ENCODE measurements at places on chromosomes 3 and 15. TPM values are rescaled to one million over a fixed set of nuclear protein-coding genes. Genes with fewer than 3 reads are reported as not detected.

Gene C3orf85
- not detected for total RNA-seq

Gene SLC28A2
- total RNA-seq = not detected

Gene CLN6
- total RNA-seq = 36.6 TPM

Gene WDR93
- 2.5 TPM for total RNA-seq

Gene TM6SF1
- total RNA-seq = 10.4 TPM

DNA sequence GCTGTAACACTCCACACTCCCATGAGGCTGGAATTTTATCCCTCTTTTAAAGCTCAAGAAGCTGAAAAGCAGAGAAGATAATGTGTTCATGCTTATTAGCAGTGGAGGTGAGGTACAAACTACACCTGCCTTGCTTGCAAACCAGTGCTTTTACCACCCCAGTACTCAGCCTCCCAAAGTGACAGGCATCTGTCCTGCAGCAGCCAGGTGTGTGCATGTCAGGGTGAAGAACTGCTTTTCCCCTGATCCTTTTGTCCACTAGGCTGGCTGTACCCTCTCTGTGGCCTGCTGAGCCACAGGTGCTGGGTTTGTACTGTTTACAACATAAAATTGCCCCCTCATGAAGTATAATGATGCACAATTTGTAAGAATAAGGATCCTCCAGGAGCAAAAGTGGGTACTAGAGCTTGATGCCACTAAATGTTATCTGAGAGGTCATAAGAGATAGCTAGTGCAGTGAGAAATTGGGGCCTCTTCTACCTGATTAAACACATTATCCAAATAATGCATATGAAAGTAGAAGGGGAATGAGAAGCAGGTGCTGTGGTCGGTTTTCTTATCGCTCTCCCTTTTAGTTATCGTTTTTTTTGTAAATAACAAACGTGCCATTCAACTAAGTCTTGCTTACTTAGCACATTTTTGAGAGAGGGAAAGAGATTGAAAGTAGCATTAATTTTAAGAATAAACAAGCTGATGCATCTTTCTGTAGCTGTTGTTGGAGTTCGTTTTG, 39.2 kb upstream of the GADL1 start:
- no peak for DNase-seq

- DNase-seq = no peak
These were observed 32.3 kb downstream of the TKT start for GRCh38 chr3:53223541-53223966.

DNA sequence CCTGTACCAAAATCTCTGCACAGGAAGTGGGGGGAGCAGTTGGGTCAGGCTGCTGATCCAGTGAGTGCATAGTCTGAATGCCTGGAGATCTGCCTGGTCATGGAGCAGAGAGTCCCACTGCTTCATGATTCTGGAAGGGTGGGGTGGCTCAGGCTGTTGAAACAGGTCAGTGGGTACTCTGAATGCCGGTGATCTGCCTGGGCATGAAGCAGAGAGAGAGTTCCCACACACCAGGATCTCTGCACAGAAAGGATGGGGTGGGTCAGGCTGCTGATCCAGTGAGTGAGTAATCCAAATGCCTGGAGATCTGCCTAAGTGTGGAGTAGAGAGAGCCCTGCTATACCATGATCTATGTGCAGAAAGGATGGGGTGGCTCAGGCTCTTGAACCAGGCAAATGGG, 16.1 kb upstream of the GCSAM start:
- no peak for DNase-seq

GRCh38 chr15:94338243-94338846, 107.0 kb downstream of the MCTP2 start:
- no peak for DNase-seq

GRCh38 chr15:85504749-85505676, 124.6 kb downstream of the AKAP13 start:
- peak; percentile 88 for DNase-seq

GRCh38 chr3:157104521-157104920, 55.4 kb downstream of the CCNL1 start:
- no peak for DNase-seq

DNA sequence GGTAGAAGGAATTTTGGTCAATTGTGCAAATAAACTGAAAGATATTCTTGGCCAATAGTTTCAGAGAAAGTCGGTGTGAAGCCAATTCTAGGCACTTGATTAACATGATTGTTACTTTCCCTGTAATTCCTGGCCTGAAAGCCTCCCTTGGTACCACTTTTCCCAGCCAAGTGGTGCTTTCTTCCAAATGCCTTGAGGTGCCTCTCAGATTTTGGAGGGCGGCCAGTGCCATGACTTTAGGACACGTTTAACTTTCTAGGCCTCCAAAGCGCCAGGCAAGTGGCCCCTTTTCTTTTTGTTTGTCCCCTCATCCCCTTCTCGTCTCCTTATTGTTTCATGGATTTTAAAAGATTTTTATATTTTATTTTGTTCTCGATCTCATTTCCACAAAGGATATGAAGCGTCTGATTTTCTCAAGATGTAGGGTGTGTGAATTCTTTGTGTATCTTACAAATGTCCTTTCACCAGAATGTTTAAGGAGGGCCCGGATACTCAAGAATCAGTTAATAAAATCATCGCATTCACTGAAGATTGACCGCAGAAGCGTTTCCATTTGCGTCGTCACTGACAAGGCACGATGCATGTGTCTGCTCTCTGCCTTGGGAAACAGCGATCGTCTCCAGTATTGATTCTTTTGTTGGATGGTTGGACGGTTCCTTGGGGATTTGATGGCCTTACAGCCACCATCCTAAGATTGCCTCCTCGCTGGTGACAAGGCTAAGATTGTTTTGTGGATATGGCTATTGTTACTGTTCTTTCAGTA, 87.8 kb downstream of the ASB7 start:
- DNase-seq = no peak

DNA sequence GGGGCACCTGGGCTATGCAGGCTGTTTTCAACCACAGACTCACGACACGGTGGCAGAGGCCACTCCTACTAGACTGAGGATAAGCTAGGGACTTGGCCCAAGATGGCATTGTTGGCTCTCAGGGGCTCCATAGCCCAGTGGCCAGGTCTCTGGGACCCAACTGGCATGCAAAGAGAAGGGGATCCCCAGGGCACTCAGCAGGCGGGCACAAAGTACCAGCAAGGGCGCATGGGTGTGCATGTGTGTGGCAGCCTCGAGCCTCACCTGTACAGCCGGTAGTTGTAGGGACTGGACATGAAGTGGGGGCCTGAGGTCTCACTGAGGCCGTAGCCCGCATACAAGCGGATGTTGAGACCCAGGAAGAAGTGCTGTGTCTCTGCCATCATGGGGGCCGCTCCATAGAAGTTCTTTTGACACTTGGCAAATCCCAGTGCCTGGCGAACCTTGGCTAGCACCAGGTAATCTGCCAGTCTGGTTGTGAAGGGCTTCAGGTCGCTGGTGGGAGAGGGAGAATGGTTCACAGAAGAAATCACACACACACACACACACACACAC, 30.2 kb downstream of the IDH3A start:
- no peak for DNase-seq

- DNase-seq = no peak
These were observed 1074.8 kb upstream of the ALCAM start for GRCh38 chr3:104291878-104292277.

GRCh38 chr3:121809249-121809648, 25.6 kb downstream of the IQCB1 start:
- no peak for DNase-seq
